ENCODE measurements at places on chromosomes 3 and 15.

DNA sequence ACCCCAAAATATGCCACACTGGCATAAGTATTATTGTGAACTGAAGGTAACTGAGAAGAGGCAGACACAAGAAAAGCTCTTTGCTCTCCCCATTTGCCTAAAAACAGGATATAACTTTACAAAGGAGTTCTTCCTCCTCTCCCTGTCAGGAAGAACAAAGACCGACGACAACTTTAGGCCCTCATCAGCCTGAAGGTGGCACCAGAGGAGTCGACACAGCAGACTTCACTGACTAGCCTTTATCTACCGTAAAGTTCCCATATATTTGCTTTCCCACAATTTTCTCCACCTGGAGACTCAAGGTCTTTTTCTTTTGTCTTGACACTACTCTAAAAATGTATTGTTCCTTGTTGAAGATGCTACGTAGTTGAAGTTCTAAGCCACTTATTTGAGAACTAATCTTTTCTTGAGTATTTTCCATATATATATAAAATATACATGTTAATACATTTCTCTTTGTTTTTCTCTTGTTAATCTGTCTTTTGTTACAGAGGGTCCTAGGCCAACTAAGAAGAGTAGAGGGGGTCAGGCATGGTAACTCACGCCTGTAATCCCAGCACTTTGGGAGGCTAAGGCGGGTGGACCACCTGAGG is 16.2 kb upstream of the XIRP1 start:
- DNase-seq, result no peak

- no peak for DNase-seq
These were observed 163.9 kb downstream of the SMAD6 start for GRCh38 chr15:66865622-66866611.

GRCh38 chr3:197949191-197949777 is 706 bp upstream of the RPL35A start:
- no peak for DNase-seq

GRCh38 chr3:134543113-134543512 is 57.3 kb downstream of the CEP63 start:
- no peak for DNase-seq

GRCh38 chr15:90530250-90531051 is 728 bp downstream of the CRTC3 start:
- DNase-seq, result no peak

DNA sequence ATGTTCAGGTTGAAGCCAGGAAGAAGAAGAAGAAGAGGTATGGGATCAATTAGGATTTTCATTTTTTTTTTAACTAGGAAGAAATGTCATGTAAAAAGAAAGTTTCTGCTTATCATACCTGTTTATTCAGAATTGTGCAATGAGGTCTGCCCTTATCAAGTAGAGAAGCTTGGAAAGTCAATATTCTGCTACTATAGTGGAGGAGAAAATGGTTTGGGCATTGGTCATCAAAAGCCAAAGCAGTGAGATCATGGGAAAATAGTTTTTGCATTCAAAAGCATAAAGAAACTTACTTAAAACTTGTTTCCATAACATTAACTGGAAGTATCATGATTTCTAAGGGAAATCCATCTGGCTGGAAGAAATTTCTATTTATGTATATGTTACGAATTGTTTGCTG is 1239.2 kb downstream of the NSUN3 start:
- no peak for DNase-seq

DNA sequence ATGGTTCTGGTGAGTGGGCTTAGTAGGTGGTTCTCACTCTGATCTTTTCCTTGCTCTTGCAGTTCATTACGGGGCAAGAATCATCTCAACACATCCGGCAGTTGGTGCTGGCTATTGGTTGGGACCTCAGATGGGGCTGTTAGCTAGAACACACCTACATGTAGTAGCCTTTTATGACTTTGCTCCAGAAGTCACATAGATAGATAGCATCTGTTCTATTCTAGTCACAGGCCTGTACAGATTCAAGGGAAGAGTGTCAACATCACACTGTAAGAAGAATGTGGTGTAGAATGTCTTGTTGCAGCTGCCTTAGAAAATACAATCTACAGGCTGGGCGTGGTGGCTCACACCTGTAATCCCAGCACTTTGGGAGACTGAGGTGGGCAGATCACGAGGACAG is 15.1 kb downstream of the RAB5A start:
- no peak for DNase-seq
